Stimulated activated CD8-positive, alpha-beta memory T cell treated with anti-CD3 and anti-CD28 coated beads, Interleukin-7, amount 100 ng/mL, for 48 hours (primary cell): ENCODE measurements at places on chromosomes 11 and 22.
A peak's percentile ranks its signal among the peaks of the same experiment; 100 is the strongest.

- DNase-seq = no peak
These were observed 56.1 kb upstream of the CRTAM start for GRCh38 chr11:122782222-122782621.

DNA sequence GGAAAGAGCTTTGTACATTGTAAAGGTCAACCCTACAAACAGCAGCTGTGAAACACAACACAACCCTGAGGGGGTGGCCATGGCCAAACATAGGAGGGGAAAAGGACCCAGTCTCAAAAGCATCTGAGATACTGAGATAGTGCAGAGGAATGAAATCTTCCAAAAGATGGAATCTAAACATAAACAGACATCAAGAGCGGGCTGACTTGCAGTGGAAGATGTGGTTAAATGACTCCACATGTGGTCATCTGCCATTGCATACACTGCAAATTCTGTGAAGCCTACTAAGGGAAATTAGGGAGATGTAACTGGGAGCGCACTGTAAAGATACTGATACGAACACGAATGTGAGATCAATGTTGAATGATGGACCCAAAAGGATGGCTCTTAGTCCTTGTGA is 22.0 kb downstream of the BDNF start:
- no peak for DNase-seq

GRCh38 chr11:87972133-87972532 is 203.1 kb downstream of the RAB38 start:
- DNase-seq = no peak

DNA sequence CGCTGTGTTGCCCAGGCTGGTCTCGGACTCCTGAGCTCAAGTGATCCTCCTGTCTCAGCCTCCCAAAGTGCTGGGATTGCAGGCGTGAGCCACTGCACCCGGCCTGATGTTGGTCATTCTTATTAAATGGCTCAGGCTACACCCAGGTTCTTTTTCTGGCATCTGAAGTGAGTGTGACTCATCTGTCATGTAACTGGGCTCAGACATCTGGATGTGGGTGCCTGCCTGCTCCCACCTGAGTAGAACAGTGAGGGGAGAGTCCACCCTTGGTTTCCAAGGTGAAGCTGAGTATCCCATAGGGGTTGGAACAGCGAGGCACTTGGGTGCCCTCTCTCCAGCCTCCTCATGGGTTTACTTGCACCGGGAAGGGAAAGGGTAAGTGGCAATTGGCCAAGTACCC is 36.7 kb upstream of the EIF3D start:
- DNase-seq = no peak

- no peak for DNase-seq
These were observed 379.6 kb upstream of the NARS2 start for GRCh38 chr11:78954261-78954660.

GRCh38 chr22:28031383-28031922 is 112.4 kb upstream of the PITPNB start:
- no peak for DNase-seq

- no peak for DNase-seq
These were observed at the start of gene MMP3 for GRCh38 chr11:102843489-102843888. TSS of gene MMP3 (minus strand) at chr11:102843609. CDS start at chr11:102843546, 63 bp downstream.

DNA sequence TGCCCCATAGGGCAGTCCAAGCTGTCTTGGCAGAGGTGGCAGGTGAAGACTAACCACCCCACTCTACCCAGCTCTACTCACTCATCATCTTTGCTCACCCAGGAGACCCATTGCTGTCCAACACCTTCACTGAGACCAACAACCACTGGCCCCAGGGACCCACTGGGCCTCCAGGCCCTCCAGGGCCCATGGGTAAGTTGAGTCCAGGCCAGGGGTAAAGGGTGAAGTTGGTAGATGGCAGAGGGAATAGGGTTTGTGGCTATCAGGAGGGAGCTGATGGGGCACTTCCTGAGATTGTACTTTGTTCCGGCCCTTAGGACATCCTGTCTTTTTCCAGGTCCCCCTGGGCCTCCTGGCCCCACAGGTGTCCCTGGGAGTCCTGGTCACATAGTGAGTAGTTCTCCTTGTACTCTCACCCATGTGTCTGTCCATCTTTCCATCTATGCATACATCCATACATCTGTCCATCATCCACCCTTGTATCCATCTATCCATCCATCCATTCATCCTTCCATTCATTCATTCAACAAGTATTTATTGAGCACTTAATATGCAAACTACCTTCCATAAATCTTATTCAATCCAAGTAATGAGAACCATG is 27.7 kb downstream of the EMID1 start:
- no peak for DNase-seq

GRCh38 chr11:27894552-27894951 is 194.3 kb upstream of the BDNF start:
- no peak for DNase-seq

- DNase-seq = no peak
These were observed 34.6 kb downstream of the VSIG10L2 start for GRCh38 chr11:125980436-125980835.

- no peak for DNase-seq
These were observed 1.2 kb downstream of the SOX10 start for GRCh38 chr22:37982938-37983859.

GRCh38 chr11:19734171-19734570 is 21.5 kb downstream of the NAV2 start:
- no peak for DNase-seq

DNA sequence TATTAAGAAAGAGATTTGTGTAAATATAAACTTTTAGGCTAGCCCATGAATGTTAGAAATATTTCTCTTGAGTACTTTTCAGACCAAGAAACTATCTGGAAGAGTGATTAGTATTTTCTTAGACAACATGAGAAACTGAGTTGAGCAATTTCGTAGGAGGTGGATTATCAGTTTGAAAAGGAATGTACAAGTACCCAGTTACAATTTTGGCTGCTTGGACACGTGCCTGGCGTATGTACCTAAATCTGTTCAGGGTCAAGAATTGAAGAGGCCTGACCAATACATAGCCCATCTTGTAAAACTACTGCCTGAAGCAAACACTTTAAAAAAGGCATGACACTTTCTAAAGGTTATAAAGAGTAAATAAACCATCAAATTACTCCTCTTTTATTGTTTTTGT is 71.1 kb downstream of the CCDC73 start:
- DNase-seq = no peak

DNA sequence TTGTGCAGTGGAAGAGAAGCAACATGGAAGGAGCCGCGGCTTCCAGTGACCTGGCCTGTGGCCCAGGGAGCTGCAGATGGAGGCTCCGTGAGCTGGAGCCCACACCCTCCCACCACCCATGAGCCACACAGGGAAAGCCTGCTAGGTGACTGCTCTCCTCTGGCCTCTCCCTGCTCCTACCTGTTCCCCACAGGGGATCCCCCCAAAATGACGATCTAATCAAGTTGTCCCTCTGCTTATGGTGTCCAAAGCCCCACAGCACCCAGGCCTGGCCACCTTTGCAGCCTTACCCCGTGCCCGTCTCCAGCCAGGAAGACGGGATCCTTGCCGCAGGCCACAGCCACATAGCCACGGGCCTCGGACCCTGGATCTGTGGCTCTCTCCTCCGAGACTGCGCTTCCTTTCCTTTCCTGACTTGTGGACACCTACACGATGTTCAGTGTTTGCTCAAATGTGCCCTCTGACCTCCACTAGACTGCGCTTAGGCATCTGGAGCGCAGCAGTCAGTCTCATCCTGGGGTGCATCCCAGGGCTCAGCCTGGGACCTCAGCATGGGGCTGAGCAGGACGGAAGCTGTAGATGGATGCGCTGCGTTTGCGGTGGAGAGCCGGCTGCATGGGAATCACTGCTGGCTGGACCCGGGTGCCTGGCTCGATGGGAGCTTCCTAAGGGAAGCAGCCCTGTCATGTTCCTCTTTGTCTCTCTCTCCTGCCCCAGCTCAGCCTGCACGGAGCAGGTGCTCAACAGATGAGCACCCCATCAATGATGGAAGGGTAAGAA is 133.3 kb downstream of the ST3GAL4 start:
- no peak for DNase-seq

DNA sequence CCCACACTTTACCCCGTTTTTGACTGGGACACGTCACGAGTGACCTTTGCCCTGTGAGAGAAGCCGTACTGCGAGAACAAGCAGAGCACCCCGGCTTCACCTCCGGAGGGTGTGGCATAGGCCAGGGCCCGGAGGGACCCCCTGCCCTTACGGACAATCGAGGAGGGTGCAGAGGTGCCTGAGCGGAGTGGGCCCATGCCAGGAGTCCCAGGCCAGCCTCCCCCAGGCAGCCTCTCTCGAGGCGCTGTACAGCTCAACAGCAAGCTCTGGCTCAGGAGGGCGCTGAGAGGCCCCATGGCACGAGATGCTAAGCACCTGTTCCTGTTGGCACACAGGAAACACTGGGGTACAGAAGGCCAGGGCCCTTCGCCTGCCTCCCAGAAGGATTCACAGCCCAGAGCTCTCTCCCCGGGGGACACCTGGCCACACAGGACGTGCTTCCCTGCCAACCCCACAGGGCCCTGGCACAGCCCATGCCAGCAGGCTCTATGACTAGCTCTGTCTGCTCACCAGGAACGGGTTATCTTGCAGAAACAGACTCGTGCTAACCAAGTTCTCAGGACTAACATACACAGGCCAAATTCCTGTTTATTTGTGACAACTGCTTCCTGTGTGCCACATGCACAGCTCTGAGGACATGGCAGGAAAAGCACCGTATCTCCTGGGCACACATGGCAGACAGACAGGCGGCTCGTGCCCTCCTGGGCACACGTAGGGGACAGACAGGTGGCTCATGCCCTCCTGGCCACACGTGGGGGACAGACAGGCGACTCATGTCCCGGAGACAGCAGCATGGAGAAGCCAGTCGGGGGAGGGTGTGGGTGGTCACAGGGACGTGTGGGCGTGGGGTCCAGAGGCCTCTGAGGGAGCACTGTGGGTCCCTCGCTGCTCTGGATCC is 11.6 kb downstream of the TOLLIP start:
- no peak for DNase-seq

GRCh38 chr11:15819679-15820286 is 536.6 kb downstream of the SOX6 start:
- no peak for DNase-seq

DNA sequence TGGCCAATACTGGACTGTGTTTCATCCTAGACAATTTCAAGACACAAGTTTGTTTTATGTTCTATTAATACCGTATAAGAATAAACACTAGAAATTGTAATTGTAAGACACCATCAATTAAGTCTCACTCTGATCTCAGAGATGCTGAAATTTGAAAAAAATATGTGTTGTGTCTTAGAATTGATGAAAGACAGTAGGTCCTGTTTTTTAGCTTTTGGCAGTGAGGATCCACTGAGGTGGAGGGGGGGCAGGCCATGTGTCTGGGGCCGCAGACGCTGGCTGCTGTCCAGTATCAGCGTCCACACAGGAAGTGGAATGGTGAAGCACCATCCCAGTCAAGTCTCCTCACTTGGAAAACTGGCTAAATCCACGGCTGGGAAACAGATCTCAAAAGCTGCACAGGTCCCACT is 22.5 kb upstream of the ALG8 start:
- DNase-seq = no peak

- no peak for DNase-seq
These were observed 29.7 kb downstream of the SLN start for GRCh38 chr11:107682171-107682570.

GRCh38 chr11:71305451-71306125 is 53.2 kb upstream of the SHANK2 start:
- no peak for DNase-seq

DNA sequence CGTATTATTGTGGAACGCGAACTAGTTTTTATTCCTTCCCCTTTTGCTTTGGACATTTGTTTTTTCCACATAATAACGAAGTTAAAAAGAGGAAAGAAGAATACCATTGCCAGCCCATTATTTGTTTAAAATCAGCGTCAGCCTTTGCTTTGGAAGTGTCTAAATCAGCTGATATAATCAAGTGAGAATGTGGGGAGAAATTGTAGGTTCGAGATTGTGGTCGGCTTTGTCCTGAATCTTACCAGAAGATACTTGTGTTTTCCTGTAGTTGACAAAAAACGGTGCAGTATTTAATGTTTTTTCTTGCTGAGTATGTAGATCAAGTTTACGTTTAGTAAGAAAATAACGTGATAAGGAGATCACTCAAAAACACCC is 935 bp downstream of the ZNF143 start:
- no peak for DNase-seq

- no peak for DNase-seq
These were observed 5.0 kb downstream of the VSTM5 start for GRCh38 chr11:93845181-93846092.

DNA sequence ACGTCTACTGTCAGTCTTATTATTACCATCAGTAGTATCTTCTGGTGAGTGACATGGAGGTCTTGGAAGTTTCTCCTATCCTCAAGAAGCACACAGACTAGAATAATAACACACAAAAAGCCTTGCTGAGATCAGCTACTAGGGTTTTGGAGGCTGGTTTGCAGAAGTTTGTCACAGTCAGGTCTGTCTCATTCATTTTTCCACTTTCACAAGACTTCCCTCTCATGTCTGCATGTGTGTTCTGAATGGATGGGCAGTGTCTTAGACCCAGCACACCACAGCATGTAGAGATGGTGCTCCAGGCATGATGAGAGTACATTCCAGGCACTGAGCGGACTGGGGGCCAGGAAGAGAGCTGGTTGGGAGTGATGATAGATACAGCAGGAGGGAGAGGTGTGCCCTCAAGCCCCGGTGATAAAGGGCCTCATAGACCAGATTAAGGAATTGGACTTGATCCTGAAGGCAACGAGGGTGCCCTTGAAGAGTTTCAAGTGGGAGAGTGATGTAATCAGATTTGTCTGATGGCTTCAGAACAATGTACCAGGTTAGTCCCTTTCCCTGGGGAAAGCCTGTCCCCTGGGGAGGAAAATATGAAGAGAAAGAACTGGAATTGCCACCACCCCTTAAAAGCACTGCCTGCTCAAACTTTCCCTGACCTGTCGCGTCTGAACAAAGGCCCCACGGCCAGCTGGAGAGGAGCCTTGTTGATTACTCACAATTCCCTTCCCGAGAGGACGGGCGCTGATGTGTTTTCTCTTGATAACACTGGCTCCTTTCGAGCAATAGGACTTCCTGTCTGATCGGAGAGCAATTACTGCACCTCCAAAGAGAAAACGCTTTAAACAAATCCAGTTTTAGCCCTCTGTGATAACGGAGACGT is 45.1 kb upstream of the LMO2 start:
- no peak for DNase-seq

GRCh38 chr11:33941637-33942160 is 49.8 kb upstream of the LMO2 start:
- no peak for DNase-seq

GRCh38 chr22:24752088-24752623 is 22.4 kb downstream of the PIWIL3 start:
- DNase-seq = no peak

DNA sequence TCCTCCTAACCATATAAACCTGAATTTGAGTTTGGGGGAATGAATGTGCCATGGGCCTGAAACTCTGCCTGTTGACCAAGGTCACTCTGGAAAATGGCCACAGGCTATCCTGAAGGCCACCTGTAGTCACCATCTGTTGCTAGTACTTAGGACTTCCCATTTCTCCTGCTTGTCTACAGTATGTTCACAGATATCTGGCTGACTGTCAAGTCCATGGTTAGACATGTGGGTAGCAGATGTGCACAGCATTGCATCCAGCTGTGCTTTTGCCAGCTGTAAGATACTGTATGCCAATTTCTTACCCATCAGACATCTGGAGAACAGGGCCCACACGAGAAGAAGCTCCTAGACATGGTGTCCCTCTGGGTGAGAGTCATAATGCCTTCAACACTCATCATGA is 475.4 kb downstream of the INSC start:
- no peak for DNase-seq

GRCh38 chr11:48129697-48130395 is 86.8 kb upstream of the OR4B1 start:
- no peak for DNase-seq

- peak; percentile 91 for DNase-seq
These were observed 57.9 kb downstream of the SYTL2 start for GRCh38 chr11:85752890-85753581.
